Glutamatergic neuron (in vitro differentiated cells): ENCODE measurements at places on chromosomes 12 and 14.

- no peak for DNase-seq
These were observed 78.8 kb upstream of the NEDD1 start for GRCh38 chr12:96828169-96828789.

- no peak for DNase-seq
These were observed 32.6 kb upstream of the MUCL1 start for GRCh38 chr12:54821676-54822075.

- DNase-seq: no peak
These were observed 636.6 kb downstream of the FLRT2 start for GRCh38 chr14:86166541-86166940.

- DNase-seq: no peak
These were observed 486.1 kb downstream of the GLT1D1 start for GRCh38 chr12:129339336-129339735.

GRCh38 chr14:100065942-100066574 lies 836 bp downstream of the EVL start:
- DNase-seq: no peak
